ENCODE measurements at places on chromosomes 2 and 18. TPM values are rescaled to one million over a fixed set of nuclear protein-coding genes. Genes with fewer than 3 reads are reported as not detected.
A peak's percentile ranks its signal among the peaks of the same experiment; 100 is the strongest.

The ANKRD29 gene
- total RNA-seq: 17.6 TPM

DNA sequence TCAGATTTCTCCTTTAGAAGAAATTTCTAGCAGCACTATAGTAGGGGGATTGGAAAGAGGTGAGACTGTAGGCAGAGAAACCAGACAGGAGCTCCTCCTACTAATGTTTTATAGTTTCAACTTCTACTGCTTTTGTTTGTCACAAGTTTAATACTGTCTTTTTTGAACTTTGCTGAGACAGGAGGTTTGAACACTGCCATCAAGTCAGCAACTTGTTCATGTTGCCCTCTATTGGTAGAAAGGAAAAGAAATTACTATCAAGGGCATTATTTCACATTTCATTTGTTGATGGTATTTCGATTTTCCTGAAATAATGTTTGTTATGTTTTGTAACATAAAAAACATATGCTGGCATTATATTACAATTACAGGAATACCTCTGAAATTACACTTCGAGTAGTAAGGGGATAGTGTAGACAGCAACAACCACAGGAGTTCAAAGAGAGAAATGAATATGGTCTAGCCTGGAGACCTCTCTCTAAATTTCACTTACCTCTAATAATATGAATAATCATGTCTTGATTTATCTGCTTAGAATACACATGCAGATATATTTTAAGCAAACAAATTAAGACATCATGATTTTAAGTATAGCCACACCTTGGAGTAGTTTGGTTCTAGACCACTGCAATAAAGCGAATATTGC is 12.4 kb upstream of the CCDC88A start:
- no peak overlapping the region for H3K27ac ChIP-seq
- H3K4me3 ChIP-seq: no peak overlapping the region
- no peaks in the 10 kb centered on the region for H3K27me3 ChIP-seq
- no peaks in the 10 kb centered on the region for H3K4me1 ChIP-seq
- no peaks in the 10 kb centered on the region for H3K36me3 ChIP-seq
- no peak for DNase-seq

DNA sequence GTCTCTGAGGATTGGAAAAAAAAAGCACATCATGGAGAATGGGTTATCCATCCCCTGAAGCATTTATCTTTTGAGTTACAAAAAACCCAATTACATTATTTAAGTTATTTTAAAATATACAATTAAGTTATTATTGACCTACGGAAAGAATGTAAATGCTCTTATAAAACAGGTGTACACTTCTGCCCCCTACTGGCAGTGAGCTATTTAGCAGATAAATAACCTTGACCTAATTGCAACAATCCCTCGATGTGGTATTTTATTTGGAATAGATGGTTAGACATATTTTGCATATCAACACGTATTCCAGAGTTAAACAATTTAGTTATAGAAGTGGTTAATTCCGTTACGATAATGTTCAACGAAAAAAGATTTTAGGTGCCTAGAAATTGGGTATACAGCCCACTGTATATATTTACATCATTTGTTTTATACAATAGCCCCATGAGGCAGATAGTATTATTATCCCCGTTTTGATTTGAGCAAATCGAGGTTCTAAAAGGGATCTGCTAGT is 9.1 kb upstream of the DAW1 start:
- no peaks in the 10 kb centered on the region for H3K36me3 ChIP-seq
- no peak overlapping the region for H3K4me3 ChIP-seq
- DNase-seq: no peak
- no peaks in the 10 kb centered on the region for H3K27me3 ChIP-seq
- no peaks in the 10 kb centered on the region for H3K4me1 ChIP-seq
- no peak overlapping the region for H3K27ac ChIP-seq

- H3K4me3 ChIP-seq: no peak overlapping the region
- H3K4me1 ChIP-seq: no peaks in the 10 kb centered on the region
- no peaks in the 10 kb centered on the region for H3K36me3 ChIP-seq
- H3K27me3 ChIP-seq: no peaks in the 10 kb centered on the region
Measured at GRCh38 chr2:151553-152334, 105.4 kb upstream of the FAM110C start.

The PAX8 gene
- total RNA-seq: 6.4 TPM

GRCh38 chr2:188524519-188525113 is 232.9 kb downstream of the GULP1 start:
- peak; percentile 35 for DNase-seq
- no peaks in the 10 kb centered on the region for H3K36me3 ChIP-seq
- H3K27me3 ChIP-seq: no peaks in the 10 kb centered on the region
- no peak overlapping the region for H3K4me3 ChIP-seq
- H3K4me1 ChIP-seq: no peaks in the 10 kb centered on the region

The CIB4 gene
- 0.61 TPM for total RNA-seq

The KCNE4 gene
- 9.8 TPM for total RNA-seq

- no peak overlapping the region for H3K27ac ChIP-seq
- no peak for DNase-seq
- H3K4me1 ChIP-seq: no peaks in the 10 kb centered on the region
- H3K4me3 ChIP-seq: no peak overlapping the region
- no peaks in the 10 kb centered on the region for H3K36me3 ChIP-seq
- no peaks in the 10 kb centered on the region for H3K27me3 ChIP-seq
Measured at GRCh38 chr18:25099895-25100294, 252.1 kb downstream of the ZNF521 start.

DNA sequence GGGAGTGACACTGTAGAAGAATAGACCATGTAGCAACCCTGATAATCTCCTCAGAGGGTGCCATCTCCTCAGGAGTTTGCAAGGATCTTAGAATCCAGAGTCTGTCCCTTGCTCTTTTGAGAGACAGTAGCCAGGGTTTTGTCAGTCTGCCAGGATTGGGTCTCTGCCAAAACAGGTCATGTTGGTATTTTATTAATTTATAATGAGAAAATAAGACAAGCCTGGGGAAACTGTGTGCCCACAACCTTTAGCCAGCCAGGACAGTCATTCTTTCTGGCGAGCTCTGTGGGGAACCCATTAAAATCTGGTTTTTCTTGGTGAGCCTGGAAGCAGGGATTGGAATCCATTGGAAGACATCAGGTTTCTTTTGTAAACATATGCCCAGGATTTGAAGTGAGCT is 78.6 kb downstream of the PTPRM start:
- H3K27me3 ChIP-seq: no peaks in the 10 kb centered on the region
- no peak for DNase-seq
- no peak overlapping the region for H3K4me3 ChIP-seq
- H3K36me3 ChIP-seq: no peaks in the 10 kb centered on the region
- no peak overlapping the region for H3K27ac ChIP-seq
- no peaks in the 10 kb centered on the region for H3K4me1 ChIP-seq

The ARHGAP25 gene
- total RNA-seq: 11.4 TPM

DNA sequence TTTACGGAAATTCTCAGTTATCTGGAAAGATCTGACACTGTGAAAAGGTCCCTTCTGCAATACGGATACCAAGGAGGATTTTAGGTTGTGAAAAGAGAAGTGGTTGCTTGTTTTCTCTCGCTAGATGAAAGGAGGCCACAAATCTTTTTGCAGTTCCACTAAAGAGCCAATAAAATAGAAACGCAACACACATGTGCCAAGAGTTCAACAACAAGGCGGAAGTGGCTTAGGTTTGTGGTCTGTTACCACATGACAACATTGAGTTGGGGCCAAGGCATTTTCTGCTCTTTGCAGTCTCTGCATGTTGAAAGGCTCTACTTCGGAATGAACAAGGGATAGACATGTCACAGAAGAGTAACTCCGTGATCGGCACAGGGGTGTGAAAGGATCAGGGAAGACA is 115.7 kb upstream of the OSR1 start:
- no peak overlapping the region for H3K27ac ChIP-seq
- no peaks in the 10 kb centered on the region for H3K27me3 ChIP-seq
- no peaks in the 10 kb centered on the region for H3K4me1 ChIP-seq

Measured in uterus (tissue), 4 donors.